ENCODE measurements at places on chromosomes 7 and 10. TPM values are rescaled to one million over a fixed set of nuclear protein-coding genes. Genes with fewer than 3 reads are reported as not detected.
A peak's percentile ranks its signal among the peaks of the same experiment; 100 is the strongest.

RBM20 gene
- 7.4 TPM for total RNA-seq

LBX1 gene
- total RNA-seq: 12.6 TPM

INHBA gene
- total RNA-seq: 0.62 TPM

WNT8B gene
- not detected for total RNA-seq

FAM131B gene
- not detected for total RNA-seq

CACNA2D1 gene
- total RNA-seq: 138 TPM

UBE3C gene
- total RNA-seq: 123 TPM

PRR15 gene
- total RNA-seq: 0.20 TPM

CPA2 gene
- total RNA-seq: not detected

DNA sequence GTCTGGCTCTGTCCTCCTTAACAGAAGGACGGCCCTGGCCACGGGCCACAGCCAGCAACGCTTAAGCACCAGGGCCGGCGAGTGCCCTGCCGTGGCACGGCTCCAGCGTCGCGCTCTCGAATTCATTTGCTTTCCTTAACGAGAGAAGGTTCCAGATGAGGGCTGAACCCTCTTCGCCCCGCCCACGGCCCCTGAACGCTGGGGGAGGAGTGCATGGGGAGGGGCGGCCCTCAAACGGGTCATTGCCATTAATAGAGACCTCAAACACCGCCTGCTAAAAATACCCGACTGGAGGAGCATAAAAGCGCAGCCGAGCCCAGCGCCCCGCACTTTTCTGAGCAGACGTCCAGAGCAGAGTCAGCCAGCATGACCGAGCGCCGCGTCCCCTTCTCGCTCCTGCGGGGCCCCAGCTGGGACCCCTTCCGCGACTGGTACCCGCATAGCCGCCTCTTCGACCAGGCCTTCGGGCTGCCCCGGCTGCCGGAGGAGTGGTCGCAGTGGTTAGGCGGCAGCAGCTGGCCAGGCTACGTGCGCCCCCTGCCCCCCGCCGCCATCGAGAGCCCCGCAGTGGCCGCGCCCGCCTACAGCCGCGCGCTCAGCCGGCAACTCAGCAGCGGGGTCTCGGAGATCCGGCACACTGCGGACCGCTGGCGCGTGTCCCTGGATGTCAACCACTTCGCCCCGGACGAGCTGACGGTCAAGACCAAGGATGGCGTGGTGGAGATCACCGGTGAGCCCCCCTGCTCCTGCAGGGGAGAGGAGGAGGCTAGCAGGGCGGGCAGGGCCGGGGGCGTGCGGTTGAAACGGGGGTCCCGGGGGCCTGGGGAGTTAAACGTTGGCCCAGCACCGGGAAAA is at the start of gene HSPB1:
Gene HSPB1, plus strand, starts transcription at position 327 of the 855 bp plus-strand sequence. Its CDS starts 40 bp downstream, at position 367.
- H3K27ac ChIP-seq: peak within 1 kb of the TSS; percentile 100
- DNase-seq: peak; percentile 95
- H3K4me3 ChIP-seq: peak within 1 kb of the TSS; percentile 87

- no peaks in the 10 kb centered on the region for H3K36me3 ChIP-seq
- no peaks in the 10 kb centered on the region for H3K27me3 ChIP-seq
- no peaks in the 10 kb centered on the region for H3K4me1 ChIP-seq
- H3K27ac ChIP-seq: no peak overlapping the region
- no peak overlapping the region for H3K4me3 ChIP-seq
Measured at GRCh38 chr10:112098682-112099081, 84.9 kb downstream of the GPAM start.

DNA sequence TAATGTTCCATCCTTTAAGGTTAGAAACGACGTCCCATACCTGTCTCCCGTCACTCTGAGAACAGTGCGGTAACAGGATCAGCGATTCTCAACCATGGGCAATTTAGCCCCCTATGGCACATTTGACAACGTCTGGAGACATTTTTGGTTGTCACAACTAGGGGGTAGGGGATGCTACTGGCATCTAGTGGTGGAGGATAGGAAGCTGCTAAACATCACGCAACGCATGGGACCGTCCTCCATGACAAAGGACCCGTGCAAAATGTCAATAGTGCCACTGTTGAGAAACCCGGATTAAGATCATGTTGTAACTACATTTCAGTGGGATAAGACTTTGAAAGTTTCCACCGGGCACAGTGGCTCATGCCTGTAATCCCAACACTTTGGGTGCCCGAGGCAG is 5.0 kb upstream of the PAXIP1 start:
- no peak overlapping the region for H3K27ac ChIP-seq
- H3K27me3 ChIP-seq: no peaks in the 10 kb centered on the region
- H3K4me1 ChIP-seq: peaks cover 6% of the 10 kb centered on the region
- H3K4me3 ChIP-seq: no peak overlapping the region
- DNase-seq: no peak

DNA sequence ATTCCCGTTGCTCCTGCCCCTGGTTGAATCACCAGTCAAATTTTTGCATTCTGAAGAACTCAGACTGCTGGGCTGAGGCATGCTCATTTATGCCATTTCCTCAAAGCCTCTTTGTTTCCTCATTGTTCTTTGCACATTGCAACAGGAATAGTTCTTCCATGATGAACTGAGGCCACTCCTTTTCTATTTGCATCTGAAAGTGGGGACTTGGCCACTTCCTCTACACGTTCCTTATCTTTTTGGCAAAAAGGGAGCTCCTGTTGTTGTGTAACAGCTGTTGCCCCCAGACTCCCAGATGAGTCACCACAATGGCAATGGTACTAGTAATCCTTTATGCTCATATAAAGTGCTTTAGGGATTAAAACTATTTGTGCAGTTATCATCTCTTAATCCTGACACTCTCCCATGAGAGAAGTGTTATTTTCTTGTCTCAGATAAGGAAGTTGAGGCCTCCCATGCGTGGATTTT is 20.1 kb upstream of the ITPRID1 start:
- H3K27me3 ChIP-seq: no peaks in the 10 kb centered on the region
- no peak overlapping the region for H3K27ac ChIP-seq
- no peak overlapping the region for H3K4me3 ChIP-seq
- H3K4me1 ChIP-seq: no peaks in the 10 kb centered on the region
- DNase-seq: no peak

DNA sequence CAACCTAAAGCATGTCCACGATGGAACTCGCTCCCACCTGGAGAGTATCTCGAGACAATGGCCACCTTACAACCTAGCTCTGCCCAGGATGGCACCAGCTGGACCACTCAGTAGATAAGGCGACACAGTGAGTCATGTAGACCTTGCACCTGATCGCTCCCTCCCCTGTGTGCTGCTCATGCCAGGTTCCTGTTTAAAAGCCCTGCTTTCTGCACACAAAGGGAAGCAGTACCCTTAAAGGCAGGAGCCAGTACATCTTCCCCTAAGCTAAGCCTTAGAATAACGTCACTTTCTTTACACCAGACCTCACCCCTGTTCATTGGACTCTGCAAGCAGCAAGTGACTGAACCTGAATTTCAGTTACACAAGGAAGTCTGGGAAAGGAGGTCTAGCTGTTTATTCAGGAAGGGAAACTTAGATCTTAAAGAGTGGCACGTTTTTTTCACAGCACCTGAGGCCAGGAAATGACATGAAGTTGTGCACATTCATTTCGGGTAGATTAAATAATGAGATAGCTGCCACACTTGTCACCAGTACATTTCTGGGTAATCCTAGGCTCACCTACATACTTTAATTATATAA is 117.9 kb downstream of the MTPAP start:
- no peaks in the 10 kb centered on the region for H3K36me3 ChIP-seq
- H3K27me3 ChIP-seq: no peaks in the 10 kb centered on the region
- H3K4me3 ChIP-seq: no peak overlapping the region
- H3K27ac ChIP-seq: no peak overlapping the region

- H3K36me3 ChIP-seq: no peaks in the 10 kb centered on the region
- DNase-seq: no peak
- H3K27me3 ChIP-seq: no peaks in the 10 kb centered on the region
- peak overlapping the region; percentile 71 for H3K27ac ChIP-seq
- H3K4me3 ChIP-seq: peak overlapping the region; percentile 71
Measured at GRCh38 chr10:13527864-13528122, 1.0 kb downstream of the BEND7 start.

DNA sequence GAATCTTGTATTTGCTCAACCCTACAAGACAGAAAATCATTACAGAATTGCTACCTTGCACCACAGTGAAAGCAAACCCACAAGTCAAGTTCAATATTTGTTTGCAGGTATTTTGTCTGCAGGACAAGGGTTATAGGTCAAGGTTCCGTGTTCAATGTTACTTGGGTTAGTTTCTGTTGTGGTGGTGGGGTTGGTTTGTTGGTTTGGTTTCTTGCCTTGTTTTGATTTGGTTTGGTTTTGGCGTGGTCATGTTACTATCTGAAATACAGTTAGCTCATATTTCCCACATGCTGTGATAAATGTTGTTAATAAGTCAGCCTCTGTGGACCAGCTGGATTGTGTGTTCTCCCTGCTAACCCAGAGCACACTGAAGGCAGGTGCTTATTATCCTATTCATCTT is 75.6 kb upstream of the INSIG1 start:
- no peak for DNase-seq
- no peaks in the 10 kb centered on the region for H3K36me3 ChIP-seq
- no peaks in the 10 kb centered on the region for H3K4me1 ChIP-seq
- no peak overlapping the region for H3K27ac ChIP-seq

DNA sequence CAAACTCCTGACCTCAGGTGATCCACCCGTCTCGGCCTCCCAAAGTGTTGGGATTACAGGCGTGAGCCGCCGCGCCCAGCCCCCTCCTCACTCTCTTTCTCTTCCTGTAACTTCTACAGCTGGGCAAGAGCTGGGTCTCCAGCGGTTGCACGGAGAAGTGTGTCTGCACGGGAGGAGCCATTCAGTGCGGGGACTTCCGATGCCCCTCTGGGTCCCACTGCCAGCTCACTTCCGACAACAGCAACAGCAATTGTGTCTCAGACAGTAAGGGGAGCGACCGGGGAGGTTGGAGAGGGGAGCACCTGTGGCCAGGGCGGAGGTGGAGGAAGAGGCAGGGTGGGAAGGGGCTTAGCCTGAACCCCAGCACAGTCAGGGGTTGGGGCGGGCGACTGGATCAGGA is 41.4 kb downstream of the EPHB4 start:
- H3K4me1 ChIP-seq: no peaks in the 10 kb centered on the region
- no peaks in the 10 kb centered on the region for H3K27me3 ChIP-seq
- no peaks in the 10 kb centered on the region for H3K36me3 ChIP-seq
- no peak overlapping the region for H3K4me3 ChIP-seq

DNA sequence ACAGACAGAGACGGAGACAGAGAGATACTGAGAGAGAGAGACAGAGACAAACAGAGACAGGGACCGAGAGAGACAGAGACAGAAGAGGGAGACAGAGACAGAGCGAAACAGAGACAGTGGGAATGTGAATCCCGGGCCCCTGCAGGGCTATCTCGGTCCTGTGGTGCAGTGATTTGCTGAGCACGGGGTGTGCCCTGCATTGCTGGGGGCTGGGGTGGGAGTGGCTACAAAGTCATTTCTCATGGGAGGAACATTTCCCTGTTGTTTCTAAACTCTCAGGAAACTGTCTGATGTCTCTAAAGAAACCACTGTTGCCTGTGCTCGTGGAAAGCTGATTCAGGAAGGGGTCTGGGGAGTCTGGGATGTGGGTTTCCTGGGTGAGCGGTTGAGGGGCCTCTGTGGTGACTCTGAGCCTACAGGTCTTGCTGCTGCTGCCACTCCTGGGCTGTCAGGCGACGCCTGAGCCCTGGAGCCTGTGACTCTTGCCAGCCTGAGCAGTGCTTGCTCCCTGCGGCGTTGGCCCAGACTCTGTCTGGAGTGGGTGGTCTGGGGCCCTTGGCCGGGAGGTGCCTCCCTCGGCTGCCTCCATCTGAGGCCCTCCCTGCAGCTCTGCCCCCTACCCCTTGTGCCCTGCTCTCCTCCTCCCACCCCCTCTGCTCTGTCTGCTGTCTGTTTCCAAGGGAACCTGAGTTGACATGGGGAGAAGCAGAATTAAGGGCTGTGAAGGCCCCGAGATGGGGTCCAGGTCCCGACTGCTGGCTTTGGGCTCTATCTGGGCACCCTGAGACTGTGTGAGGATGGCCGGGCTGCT is 292.0 kb downstream of the WDR37 start:
- H3K27ac ChIP-seq: no peak overlapping the region
- no peak overlapping the region for H3K4me3 ChIP-seq
- H3K4me1 ChIP-seq: no peaks in the 10 kb centered on the region
- no peaks in the 10 kb centered on the region for H3K27me3 ChIP-seq
- no peak for DNase-seq
- no peaks in the 10 kb centered on the region for H3K36me3 ChIP-seq

- no peak overlapping the region for H3K4me3 ChIP-seq
- H3K27me3 ChIP-seq: no peaks in the 10 kb centered on the region
- H3K27ac ChIP-seq: no peak overlapping the region
Measured at GRCh38 chr7:1101563-1102431, 13.9 kb downstream of the GPER1 start.

DNA sequence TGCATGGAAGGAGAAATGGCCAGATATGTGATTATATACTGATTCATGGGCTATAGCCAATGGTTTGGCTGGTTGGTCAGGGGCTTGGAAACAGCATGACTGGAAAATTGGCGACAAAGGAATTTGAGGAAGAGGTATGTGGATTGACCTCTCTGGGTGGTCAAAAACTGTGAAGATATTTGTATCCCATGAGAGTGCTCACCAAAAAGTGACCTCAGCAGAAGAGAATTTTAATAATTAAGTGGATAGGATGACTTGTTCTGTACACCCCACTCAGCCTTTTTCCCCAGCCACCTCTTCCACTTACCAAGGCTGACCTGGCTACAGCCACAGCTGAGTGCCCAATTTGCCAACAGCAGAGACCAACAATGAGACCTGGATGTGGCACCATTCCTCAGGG is 146.7 kb downstream of the GPR37 start:
- H3K27me3 ChIP-seq: no peaks in the 10 kb centered on the region
- no peak overlapping the region for H3K4me3 ChIP-seq
- H3K36me3 ChIP-seq: no peaks in the 10 kb centered on the region
- no peaks in the 10 kb centered on the region for H3K4me1 ChIP-seq

GRCh38 chr10:13707156-13707881 is 120.6 kb downstream of the PRPF18 start:
- H3K27me3 ChIP-seq: no peaks in the 10 kb centered on the region
- H3K27ac ChIP-seq: peak overlapping the region; percentile 37
- peak; percentile 59 for DNase-seq
- H3K4me1 ChIP-seq: peaks cover 27% of the 10 kb centered on the region

- no peak overlapping the region for H3K27ac ChIP-seq
- no peak overlapping the region for H3K4me3 ChIP-seq
Measured at GRCh38 chr10:109173121-109173520, 750.2 kb downstream of the XPNPEP1 start.

GRCh38 chr10:70664702-70665195 is 7.6 kb upstream of the ADAMTS14 start:
- no peak for DNase-seq
- no peaks in the 10 kb centered on the region for H3K4me1 ChIP-seq
- H3K36me3 ChIP-seq: no peaks in the 10 kb centered on the region
- no peaks in the 10 kb centered on the region for H3K27me3 ChIP-seq

DNA sequence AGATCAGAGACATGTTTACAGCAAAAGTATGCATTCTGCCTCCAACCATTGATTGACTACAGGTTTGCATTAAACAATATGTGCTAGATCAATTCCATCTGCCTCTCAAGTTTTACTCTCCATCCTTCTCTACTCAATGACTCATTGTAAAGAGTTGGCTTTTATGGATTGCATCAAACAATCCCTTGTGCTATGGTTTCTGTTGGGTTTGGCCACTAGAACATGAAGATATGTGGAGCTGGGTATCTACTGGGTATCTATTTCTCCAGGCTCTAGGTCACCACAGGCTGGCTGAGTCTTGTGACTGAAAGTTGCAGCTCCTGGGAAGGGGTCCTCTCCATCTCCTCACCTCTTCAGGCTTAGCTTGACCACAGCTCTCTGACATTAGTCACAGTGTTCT is 204.7 kb downstream of the DGKI start:
- no peak overlapping the region for H3K4me3 ChIP-seq
- no peaks in the 10 kb centered on the region for H3K36me3 ChIP-seq
- no peak overlapping the region for H3K27ac ChIP-seq
- H3K27me3 ChIP-seq: no peaks in the 10 kb centered on the region
- no peaks in the 10 kb centered on the region for H3K4me1 ChIP-seq
- no peak for DNase-seq
